ENCODE measurements at places on chromosomes 6 and 20.

DNA sequence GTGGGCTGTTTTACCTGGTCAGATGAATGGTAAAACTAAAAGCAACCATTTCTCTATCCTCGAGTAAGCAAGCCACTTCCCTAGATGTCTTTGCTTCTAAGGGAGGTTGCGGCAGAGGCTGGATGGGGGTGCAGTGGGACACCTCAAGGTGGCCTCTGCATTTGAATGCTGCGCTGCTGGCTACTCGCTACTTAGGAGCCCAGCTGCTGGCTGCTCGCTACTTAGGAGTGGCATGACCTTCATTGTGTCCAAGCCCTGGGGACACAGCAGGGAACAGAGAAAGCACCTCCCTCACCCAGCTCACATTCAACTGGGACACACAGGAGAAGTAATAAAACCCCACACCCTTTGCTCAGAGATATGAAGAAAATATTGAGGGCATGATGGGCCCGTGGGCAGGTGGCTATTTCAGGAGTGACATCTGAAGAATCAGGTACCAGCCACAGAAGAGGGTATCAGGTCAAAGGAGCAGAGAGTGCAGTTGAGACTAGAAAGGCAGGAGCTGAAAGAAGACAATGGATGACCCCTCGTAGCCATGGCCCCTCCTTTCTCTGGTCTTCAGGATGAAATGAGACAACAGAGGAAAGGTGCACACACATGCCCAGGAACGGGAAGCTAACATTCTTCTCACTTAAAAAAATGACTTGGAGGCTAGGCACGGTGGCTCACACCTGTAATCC is 149.4 kb downstream of the ZMYND8 start:
- no peak for DNase-seq

DNA sequence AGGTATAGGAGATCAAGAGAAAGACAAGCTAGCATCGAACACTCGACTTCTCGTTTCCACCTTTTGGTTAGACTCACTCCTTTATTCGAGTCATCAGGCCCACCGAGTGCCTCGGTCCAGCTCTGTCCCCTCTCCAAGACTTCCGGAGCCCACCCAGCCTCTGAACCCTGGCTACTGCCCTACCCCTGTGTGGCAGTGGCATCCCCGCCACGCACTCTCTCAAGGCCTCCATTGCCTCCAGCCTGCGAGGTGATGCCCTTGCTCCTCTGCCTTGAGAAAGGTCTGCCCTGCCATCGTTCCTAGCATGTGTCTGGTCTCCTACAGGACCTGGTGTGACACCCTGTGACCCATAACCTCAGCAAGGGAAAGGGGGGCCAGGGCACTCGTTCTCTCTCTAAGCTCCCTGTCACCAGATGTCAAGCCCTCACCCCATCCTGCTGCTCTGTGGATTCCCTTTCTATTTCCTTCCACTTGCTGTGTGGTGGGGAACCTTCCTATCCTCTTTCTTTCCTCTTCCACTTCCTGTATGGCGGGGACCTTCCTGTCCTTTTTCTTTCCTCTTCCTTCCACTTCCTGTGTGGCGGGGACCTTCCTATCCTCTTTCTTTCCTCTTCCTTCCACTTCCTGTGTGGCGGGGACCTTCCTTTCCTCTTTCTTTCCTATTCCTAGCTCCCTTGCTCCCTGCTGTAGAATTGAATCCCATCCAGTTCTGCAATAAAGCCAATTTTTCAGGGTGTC is 44.7 kb upstream of the QKI start:
- DNase-seq: no peak

GRCh38 chr6:27693766-27694546 is 218.2 kb downstream of the OR2B2 start:
- DNase-seq: no peak

- DNase-seq: no peak
Observed at GRCh38 chr20:44056010-44056698, 130.8 kb downstream of the JPH2 start.

GRCh38 chr20:63538204-63539091 is 1.3 kb upstream of the PTK6 start:
- no peak for DNase-seq

GRCh38 chr6:119278625-119279024 is 70.9 kb downstream of the MAN1A1 start:
- no peak for DNase-seq

- DNase-seq: no peak
Observed at GRCh38 chr6:132819405-132820161, 5.2 kb downstream of the RPS12 start.

DNA sequence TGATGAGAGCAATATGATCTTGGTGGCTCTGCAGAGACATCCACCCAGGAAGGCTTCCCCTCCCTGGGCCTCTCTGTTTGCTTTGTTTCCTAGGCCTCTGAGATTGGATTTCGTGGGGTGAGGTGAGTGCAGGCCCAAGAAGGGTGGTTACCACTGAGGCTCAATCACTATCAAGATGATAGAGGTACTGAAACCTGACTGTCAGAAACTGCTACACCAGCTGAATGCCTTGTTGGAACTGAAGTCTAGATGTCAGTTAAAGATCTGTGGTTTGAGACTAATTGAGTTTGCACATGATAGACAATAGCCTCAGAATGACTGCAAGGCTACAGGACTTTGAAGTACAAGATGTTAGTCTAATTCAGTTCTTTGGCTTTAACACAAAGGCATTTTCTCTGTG is 15.2 kb downstream of the VNN1 start:
- no peak for DNase-seq

DNA sequence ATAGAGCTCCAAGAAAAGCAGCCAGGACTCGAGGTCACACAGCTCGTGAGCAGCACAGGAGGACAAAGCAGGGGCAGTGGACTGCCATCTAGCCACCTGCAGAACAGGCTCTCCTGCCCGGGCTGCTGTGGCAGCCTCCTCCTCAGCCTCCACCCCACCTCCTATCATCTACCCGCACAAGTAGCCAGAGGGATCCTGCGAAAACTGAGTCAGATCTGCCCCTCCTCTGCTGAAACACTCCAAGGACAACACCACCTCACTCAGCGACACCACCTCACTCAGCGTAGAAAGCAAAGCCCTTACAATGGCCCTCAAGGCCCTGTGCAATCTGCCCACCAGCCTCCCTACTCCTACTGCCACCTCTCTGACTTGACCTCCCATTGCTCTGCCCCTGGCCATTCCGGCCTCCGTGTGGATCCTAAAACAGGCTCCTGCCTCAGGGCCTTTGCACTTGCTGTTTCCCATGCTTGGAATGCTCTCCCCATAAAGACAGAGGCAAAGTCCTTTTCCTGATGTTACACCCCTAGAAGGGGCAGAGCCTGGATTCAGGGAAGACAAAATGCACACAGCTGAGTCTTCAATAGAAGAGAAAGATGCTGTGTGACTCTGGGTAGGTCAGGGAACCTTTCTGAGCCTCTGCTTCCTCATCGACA is 19.3 kb downstream of the PREX1 start:
- no peak for DNase-seq

GRCh38 chr6:162377735-162378134 is 349.8 kb downstream of the PRKN start:
- DNase-seq: no peak

- no peak for DNase-seq
Observed at GRCh38 chr6:4316867-4317400, 181.6 kb upstream of the ECI2 start.

DNA sequence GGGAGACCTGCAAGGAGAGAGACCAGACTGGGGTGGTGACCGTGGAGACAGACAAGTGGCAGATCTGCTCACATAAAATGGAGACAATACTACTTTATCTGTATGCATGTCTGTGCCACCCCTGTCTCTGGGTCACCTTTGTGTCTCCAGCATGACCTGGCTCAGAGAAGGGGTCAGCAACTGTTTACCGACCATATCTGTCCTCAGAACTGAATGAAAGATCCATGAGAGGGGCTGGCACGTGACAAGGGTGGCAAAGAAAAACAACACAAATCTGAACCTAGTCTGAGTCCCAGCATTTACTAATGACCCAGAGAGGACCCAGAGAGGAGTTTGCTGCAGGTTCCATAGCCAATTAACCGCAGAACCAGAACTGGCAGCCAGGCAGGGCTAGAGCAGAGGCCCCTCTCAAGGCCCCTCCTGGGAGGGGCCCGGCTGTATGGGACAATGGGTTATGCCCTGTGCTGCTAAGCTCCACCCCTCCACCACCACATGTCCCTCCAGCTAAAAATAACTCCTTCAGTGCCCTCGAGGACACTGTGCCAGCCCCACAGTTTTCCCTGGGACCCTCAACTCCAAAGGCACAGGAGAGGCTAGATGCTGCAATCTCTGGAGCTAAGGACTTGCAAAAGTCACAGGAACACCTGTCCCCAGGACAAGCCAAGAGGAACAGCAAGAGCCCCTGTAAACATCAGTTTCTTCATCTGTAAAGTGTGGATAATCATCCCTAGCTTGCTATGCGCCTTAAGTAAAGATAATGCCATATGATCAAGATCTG is 2.2 kb downstream of the AHCY start:
- no peak for DNase-seq

DNA sequence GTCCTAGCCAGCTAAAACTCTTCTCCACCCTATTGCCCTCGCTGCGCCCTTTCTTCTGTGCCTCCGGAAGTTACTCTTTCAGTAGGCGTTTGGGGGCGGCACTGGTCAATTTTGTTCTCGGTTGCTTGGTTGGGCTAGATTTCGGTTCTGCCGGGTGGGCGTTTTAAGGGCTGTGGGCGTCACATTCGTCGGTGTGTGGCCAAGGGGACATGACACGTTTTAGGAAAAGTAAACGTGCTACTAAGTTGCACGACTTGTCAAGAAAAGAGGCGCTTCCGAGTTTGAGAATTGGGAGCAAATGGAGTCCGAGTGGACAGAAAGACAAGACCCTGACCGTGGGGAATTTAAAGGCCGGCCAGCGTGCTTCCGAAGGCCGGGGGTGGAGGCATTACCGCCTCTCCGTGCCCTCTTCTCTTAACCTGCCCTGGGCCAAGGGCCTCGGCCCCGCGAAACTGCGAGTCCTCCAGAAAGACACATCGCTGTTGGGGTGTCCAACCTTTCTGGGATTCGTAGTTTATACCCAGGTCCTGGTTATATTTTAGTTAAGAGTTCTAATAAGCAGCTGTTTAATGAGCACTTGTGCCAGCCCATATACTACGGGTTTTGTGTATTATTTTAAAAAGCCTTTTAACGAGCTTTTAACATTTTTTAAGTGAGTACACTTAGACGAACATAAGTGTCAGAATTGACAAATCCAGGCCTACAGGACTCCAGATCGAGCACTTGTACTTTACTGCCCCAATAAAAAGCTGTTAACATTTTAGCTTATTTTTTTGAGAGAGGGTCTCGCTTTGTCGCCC is 664 bp upstream of the BAG6 start:
- DNase-seq: no peak

DNA sequence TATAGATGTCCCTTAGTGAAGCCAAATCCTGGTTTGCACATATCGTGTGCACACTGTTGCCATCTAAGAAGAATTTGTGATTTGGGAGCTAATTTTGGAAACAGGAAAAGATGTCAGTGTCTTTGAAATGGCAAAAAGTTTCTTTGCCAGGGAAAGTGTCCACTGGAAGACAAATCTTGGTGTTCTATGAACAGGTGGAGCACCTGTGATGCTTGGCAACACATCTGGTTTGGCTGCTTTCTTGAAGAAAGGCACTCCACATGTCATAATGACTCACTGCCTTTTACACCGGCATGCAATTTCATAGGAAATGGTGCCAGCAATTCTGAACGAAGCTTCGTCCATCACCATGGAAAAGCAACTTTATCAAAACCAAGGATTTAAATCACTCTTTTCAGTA is 1040.0 kb upstream of the MAP3K7 start:
- DNase-seq: no peak

DNA sequence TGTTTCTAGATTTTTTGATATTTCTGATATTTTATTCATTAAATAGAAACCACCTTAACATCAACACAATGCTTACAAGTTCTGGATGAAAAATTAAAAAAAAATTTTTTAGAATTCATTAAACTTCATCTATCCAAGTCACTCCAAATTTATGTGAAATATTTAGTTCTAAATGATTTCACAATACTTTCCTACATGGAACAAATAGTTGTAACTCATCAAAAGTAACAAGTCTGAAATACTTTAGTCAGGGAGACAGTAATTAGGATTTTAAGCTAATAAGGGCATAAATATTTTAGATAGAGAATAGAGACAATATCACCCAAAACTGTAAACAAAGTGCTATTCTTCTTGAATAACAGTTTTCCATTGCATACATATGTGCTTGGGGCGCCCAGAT is 147.8 kb downstream of the HIVEP2 start:
- no peak for DNase-seq

DNA sequence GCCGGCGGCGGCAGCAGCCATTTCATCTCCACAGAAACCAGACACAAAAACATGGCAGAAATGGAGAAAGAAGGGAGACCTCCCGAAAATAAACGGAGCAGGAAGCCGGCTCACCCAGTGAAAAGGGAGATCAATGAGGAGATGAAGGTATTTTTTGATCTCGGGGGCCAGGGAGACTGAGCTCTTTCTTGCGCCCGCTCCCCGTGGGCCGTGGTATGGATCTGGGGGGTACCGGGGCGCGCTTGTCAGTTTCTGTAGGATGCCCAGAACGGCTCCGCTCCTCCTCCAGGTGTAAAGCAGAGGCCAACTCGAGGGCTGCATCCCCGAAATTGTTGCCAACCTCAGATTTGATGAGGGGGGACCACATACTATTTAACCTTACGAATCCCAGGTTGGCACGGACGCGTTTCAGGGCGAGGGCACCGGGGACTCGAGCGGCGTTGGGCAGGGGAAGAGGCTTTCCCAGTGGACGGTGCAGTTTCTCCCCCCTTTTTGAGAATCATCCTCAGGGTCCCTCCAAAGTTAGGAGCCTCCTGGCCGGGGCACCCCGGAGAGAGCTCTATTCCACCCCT is 735 bp downstream of the SOBP start:
- no peak for DNase-seq

GRCh38 chr20:32751702-32752457 is 8.6 kb upstream of the COMMD7 start:
- DNase-seq: no peak

DNA sequence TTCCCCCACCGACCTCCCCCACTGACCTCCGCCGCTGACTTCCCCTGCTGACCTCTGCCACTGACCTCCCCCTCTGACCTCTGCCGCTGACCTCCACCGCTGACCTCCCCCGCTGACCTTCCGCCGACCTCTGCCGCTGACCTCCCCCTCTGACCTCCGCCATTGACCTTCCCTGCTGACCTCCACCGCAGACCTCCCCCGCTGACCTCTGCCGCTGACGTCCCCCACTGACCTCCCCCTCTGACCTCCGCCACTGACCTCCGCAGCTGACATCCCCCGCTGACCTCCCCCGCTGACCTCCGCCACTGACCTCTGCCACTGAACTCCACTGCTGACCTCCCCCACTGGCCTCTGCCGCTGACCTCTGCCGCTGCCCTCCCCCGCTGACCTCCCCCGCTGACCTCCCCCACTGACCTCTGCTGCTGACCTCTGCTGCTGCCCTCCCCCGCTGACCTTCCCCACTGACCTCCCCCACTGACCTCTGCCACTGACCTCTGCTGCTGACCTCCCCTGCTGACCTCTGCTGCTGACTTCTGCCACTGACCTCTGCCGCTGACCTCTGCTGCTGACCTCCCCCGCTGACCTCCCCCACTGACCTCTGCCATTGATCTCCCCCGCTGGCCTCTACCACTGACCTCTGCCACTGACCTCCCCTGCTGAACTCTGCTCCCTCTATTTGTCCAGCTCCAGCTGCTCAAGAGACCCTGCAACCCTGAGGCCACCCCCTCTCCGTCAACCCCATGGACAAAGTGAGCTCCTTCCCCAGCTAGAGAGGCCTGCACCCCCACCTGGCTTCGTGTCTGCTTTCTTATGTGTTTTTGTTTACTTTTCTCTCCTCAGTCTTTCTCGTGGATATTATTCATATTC is 91.4 kb upstream of the AFDN start:
- no peak for DNase-seq

Measured in right renal cortex interstitium (tissue), 3 donors.